Activated CD8-positive, alpha-beta memory T cell treated with anti-CD3 and anti-CD28 coated beads for 48 hours (primary cell): ENCODE measurements at places on chromosomes 11 and 22.

- DNase-seq, result no peak
Observed at GRCh38 chr11:81874635-81875034, 859.0 kb downstream of the FAM181B start.

DNA sequence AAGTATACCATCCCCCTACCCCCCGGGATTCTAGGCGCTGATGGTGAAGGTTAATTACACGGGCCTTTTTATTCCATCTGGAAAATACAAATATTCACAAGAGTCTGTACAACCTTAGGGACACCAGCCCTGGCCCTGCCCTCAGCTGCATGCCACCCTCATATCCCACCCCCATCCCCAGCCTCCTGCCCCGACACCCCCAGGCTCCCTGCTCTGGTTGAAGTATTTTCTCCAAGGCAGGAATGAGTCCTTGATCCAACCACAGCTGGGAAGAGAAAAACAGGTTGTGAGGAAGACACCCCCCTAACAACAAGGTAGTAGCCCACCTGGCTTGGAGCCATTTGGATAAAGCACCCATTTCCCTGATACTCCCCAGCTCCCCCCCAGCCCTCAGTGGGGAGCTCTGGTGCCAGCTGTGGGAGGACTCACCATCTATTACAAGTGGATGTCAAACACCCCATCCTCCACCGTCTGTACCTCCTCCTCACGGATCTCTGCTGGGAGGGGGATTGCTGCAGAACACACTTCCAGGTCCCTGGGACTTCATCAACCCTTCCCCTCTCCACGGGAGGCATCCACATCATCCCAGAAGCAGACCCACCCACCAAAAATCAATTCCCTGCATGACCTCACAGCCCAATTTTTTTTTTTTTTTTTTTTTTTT, 4.0 kb upstream of the NRXN2 start:
- DNase-seq, result no peak

DNA sequence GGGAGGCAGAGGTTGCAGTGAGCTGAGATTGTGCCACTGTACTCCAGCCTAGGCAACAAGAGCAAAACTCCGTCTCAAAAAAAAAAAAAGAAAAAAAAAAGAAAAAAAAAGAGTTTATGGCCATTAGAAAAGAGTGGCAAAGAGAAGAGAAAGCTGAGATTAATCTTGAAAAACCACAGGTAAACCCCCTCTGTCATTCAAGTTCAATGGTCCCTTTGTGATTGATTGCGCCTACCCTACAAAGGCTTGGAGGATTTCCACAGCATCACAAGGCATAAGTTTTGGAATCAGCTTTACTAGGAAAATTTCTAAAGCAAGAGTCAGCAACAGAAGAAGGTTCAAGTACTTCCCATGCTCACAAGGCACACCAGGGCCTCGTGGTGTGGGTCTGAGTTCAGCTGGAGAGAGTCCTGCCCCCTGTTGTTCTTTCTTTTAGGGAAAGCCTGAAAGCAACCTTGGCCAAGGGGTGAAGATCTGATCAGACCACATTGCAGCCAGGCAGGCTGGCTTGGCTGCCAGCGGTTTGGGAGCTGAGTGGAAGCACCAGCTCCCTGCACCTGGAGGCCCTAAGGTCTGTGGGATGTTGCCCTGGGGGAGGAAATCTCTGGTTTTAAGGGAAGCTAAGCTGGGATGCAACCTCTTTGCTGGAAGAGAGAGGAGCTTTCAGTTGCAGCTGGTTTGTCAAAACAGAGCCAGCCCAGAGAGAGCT, 41.8 kb downstream of the SLN start:
- no peak for DNase-seq

GRCh38 chr22:24305260-24305692, 34.6 kb downstream of the SPECC1L start:
- no peak for DNase-seq

- no peak for DNase-seq
Observed at GRCh38 chr11:8252946-8253345, 10.7 kb downstream of the LMO1 start.
